ENCODE measurements at places on chromosomes 1 and 21.
A peak's percentile ranks its signal among the peaks of the same experiment; 100 is the strongest.

- no peak for DNase-seq
Measured at GRCh38 chr1:3369446-3370076, 84.9 kb upstream of the ARHGEF16 start.

DNA sequence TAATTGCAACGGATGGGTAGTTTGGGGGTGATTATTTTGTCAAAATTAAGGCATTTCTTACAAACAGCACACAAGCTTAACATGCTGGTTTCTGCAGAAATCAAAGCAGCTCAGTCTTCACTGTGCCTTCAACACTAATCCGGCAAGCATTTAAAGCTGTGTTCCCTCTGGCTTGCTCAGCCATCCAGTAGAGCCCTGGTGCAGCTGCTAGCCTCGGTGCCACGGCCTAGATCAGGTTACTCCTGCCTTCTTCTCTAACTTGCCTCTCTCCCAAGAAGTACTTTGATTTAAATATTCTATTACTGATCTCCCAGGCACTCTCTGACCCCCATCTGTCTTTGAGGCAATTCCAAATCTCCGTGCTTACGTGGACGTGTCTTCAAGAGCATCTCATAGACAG, 85.6 kb downstream of the GREM2 start:
- DNase-seq = no peak

GRCh38 chr1:234476172-234476571, 2.8 kb downstream of the TARBP1 start:
- no peak for DNase-seq

- no peak for DNase-seq
Measured at GRCh38 chr1:190179817-190180216, 297.8 kb downstream of the BRINP3 start.

DNA sequence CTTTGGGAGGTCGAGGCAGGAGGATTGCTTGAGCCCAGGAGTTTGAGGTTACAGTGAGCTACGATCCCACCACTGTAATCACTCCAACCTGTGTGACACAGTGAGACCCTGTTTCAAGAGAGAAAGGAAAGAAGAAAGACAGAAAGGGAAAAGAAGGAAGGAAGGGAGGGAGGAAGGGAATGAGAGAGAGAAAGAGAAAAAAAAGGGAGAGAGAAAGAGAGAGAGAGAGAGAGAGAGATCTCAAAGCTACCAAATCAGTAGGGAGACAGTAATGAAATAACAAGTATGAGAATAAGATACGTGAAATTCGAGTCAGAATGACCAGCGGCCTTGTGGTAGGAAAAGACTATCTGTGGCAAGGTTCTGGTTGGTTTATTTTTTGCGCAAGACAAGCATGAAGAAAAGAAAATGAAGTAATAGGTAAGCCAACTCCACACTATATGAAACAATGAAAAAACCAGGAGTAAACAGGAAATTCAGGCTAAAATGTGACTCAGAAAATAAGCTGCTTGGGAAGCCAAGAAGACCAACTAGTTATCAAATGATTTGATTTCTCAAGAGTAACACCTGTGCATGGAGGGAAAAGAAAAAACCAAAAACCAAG, 8.9 kb downstream of the MTF1 start:
- DNase-seq = no peak

DNA sequence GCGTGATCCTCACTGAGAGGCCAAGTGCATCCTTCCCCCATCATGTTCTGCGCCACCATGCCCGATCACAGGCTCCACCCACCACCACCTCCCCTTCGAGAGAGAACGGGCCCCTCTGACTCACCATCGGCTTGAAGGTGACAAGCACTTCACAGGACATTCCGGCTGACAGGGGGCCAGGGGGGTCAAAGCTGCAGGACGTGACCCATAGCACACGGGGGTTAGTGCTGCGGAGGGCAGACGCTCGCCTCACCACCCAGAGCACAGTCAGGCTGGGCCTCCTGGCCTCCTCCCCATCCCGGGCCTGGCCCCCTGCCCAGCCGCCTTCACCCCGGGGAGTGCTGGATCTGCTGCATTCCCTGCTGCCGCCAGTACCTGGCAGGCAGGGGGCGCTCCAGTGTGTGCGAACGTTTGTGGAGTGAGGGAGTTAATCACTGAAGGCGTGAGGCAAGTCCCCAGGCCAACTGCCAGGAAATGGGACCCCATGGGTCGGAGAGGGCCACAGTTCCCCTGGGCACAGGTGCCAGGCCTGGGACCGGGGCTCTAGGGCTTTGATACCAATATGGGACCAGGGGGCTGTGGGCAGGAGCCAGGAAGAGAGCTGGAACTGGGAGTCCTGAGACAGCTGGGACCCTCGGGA, 40.9 kb upstream of the TMEM52 start:
- DNase-seq = peak; percentile 69

GRCh38 chr1:58874757-58875755, 91.2 kb upstream of the JUN start:
- DNase-seq = no peak

DNA sequence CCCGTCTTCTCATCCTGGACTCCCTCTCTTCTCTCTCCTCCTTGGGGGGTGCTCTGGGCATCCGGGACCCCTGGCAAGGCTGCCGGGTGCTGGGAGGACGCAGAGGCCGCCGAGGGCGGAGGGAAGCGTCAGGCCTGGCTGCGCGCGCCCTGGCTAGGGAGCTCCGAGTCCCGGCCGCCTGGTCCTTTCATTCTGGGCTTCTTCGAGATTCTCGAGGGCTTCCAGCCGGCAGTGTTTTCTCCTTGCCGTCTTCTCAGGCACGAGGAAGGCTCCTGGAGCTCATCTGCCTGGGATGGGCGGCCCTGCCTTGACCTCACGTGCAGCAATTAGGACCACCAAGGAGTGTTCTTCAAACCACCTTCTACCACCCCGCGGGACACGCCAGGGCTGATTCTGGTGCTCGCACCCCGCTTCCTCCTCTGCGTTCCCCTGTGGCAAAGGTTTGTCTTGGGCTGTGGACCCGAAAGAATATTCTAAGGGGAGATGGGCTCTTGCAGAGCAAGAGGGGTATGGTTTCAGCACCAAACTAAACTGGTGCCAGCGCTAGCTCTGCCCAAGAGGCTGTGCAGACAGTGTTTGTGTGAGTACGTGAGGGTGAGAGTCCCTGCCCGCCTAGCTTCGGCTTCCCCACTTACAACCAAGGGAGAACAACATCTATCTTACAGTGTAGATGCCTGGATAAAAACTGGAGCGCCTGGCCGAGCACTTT, 36.5 kb downstream of the PIK3CD start:
- DNase-seq = no peak

DNA sequence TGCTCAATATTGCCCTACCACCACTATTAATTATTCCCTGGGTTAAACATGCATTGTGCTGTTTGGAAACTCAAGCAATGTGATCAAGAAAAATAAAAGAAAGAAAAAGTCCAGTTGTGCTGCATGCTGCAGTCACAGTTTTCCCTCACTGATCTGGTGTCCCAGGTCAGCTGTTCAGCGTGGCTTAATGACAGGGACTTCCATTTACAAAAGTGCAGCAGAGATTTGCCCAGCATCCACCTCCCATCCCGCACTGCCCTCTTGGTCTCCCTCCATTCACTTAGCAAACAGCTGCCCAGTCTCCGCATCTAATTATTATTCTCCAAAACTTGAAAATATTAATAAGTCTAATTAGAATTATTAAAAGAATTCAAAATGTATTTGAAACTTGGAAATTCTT, 2.0 kb upstream of the OR2T4 start:
- no peak for DNase-seq

- no peak for DNase-seq
Measured at GRCh38 chr1:74463333-74463988, 49.0 kb downstream of the LRRC53 start.

- no peak for DNase-seq
Measured at GRCh38 chr21:19590044-19590443, 1186.5 kb upstream of the TMPRSS15 start.

DNA sequence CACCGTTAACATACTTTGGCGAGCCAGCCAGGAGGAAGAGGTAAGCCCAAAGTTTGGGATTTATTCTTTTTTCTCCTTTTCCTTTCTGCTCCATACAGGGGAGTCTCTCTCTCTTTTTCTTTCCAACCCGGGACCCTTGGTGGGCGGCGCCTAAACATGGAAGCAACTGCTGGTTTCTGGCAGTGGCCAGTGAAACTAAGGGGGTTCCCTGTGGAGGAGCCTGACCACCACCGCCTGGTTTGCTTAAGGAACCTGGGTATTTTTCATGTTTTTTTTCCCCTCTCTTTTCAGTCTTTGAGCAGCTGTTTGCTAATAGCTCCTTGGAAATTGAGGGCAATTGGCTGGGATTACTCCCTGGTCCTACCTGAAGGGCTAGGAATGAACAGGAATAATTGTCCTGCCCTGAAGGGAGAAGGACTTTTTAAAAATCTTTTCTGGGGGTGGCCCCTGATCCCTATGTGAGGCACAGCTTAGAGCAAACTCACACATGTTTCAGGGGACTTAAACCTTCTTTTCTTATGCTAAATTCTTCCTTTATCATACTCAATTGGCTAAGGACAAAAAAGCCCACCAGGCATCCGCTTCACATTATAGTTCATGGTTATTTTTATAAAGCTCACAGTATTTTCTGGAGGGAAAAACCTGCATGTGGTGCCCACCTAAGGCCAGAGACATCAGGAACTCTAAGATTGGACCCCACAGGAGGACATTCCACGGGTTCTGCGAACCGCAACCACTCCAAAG, 61.3 kb upstream of the PLD5 start:
- DNase-seq = no peak

GRCh38 chr1:17554954-17555353, 15.5 kb downstream of the ARHGEF10L start:
- no peak for DNase-seq

Measured in activated CD4-positive, CD25-positive, alpha-beta regulatory T cell treated with anti-CD3 and anti-CD28 coated beads, Interleukin-2, amount 50 U/mL, for 72 hours (primary cell).